ENCODE measurements at places on chromosomes 16 and 17. TPM values are rescaled to one million over a fixed set of nuclear protein-coding genes. Genes with fewer than 3 reads are reported as not detected.

DNA sequence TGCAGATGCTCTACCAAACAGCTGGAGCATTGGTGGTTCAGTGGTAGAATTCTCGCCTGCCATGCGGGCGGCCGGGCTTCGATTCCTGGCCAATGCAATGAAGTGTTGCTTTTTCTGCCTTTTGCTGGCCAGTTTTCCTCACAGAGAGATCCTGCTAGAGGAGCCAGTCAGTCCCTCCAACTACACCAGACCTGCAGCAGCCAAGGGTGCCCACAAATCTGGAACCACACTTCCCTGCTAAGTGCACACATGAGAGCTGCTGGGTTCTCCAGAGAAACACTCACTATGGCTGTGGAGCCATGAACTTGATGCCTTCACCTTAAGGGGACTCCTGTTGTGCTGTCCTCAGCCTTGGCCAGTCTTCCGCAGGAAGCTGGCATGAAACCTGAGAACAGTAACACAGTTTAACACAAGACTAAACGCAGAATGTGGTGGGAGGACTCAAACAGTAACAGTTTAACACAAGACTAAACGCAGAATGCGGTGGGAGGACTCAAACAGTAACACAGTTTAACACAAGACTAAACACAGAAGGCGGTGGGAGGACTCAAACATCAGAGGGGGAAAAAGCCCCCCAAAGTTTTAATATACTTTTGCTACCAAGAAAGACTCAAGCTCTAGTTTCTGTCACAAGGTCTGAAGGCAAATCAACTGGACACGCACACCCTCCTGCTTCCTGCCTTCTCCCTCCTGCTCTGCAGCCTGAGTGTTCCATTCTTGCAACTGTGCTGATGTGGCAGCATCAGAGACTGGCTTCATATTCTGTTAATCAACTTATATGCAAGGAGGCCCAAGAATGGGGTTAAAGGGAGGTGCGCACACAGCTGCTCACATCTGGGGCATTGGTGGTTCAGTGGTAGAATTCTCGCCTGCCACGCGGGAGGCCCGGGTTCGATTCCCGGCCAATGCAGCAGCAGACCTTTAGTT, 12.0 kb downstream of the VAC14 start:
- peak; percentile 51 for DNase-seq

GRCh38 chr17:51398128-51398525, 137.8 kb downstream of the UTP18 start:
- no peak for DNase-seq

- no peak for DNase-seq
These were observed 167.4 kb upstream of the CACNG5 start for GRCh38 chr17:66667491-66668030.

GRCh38 chr16:12157517-12158093, 181.1 kb downstream of the SNX29 start:
- DNase-seq: no peak

The PTRH2 gene
- 26.3 TPM for polyA plus RNA-seq

The CDH3 gene
- polyA plus RNA-seq: 59.1 TPM

Data from right renal pelvis (tissue), 4 donors.